GM20000 (cell line): ENCODE measurements at places on chromosomes 3 and 15.
A peak's percentile ranks its signal among the peaks of the same experiment; 100 is the strongest.

GRCh38 chr15:42094512-42094963, at the start of gene PLA2G4D:
PLA2G4D (minus strand) TSS chr15:42094562; CDS start chr15:42094459, 103 bp downstream.
- DNase-seq: no peak

DNA sequence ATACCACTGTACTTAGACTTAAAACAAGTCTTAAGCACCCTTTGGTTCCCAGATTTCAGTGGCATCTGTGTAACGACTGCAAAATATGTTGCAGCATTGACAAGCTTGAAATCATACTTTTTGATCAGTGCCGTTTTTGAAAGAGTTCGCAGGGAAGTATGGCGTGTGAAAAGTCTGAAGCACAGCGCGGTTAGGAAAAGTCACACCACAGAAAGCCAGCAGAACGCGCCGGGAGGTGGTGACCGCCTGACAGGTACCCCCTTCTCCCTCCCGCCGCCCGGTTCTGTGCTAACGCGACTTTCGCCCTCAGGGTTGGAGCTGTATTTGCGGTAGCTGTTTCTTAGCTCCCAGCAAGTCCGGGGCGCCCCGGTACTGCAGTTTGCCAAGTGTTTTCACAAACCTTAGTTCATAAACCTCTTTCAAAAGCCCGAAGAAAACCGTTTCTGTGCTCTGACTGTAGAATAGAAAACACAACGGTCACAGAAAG, 481 bp upstream of the CRYBG3 start:
- no peak for DNase-seq

- no peak for DNase-seq
These were observed 120.8 kb downstream of the TPRA1 start for GRCh38 chr3:127469760-127470159.

GRCh38 chr15:77529394-77530159, 103.1 kb downstream of the LINGO1 start:
- no peak for DNase-seq

DNA sequence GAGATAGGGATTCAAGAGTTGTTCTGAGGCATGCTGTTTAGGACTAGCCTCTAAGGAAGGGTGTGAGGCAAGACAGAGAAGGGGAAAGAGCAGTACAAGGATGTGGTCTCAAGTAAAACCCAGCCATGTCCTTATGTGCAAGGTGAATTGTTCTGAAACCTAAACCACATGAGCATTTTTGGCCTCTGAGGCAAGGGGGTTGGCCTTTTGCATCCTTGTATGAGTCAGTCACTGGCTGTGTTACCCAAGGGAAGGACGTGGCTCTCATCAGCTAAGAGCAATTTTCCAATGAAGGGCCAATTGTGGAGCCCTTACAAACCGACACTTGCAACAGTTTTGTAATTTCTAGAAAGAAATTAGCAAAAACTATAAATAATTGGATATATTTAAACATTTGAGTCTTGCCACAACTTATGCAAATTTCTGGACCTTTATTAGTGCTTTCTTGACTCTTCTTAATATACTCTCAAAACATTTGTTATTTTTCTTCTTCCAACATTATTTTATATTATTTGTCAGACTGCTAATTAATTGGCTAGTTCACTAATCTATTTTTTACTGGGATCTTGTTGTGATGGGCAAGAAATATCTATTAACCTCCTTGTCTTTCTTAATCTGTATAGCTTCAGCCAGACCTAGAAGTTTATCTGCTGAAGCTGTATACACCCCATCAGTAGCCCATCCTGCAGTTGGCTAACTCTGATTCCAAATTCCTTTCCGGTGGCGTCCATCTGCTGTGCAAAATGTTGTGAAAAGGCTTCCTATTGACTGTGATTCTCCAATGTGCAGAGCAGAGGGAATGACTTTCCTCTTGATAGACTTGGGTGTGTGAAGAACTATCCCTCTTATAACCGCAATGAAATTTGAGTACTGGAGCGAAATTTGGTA, 97.7 kb upstream of the P2RY1 start:
- DNase-seq: peak; percentile 48

GRCh38 chr3:125398952-125399351, 23.8 kb upstream of the ZNF148 start:
- peak; percentile 26 for DNase-seq

DNA sequence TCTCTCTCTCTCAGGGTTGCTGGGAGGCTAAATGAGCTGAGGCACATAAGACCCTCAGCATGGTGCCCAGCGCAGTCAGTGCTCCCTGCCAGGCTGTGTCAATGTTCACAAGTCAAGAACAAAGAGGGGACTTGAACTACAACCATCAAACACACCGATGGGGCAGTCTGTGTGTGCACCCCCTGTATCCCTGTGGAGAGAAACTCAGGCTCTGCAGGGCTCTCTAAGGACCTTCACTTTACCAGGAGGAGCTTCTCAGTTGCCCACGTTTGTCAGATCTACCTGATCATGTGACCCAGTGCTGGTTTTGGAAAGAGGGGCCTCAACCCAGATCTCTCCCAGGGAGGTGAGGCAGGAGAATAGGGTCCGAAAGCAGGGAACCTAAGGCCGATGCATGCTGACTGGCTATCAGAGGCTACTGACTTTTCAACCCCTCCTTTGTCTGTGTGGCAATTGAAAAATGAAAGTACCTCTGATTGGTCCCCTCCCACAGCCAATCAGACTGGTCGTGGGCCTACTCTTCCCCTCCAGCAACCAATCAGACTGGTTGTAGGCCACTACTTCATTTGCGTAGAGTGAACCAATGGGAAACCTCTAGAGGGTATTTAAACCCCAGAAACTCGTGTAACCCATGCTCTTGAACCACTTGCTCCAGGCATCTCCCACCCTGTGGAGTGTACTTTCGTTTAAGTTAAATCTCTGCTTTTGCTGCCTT, 34.0 kb downstream of the RHCG start:
- DNase-seq: no peak

DNA sequence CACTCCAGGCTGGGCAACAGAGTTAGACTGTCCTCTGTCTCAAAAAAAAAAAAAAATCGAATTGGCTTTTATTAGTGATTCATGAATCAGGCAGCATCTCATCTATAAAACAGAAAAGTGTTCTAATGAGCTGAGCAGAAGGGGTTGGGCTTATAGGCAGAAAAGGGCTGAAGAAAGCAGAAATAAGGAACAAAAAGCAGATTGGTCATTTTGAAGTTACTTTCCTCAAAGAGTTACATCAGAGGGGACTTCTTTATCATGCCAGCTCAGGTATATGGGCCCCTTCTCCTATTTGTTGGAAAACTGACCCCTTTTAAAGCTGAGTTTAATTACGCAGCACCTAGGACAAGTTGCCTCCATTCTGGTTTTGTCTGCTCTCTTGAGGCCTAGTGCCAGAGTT, 722 bp upstream of the POGLUT1 start:
- DNase-seq: peak; percentile 9

DNA sequence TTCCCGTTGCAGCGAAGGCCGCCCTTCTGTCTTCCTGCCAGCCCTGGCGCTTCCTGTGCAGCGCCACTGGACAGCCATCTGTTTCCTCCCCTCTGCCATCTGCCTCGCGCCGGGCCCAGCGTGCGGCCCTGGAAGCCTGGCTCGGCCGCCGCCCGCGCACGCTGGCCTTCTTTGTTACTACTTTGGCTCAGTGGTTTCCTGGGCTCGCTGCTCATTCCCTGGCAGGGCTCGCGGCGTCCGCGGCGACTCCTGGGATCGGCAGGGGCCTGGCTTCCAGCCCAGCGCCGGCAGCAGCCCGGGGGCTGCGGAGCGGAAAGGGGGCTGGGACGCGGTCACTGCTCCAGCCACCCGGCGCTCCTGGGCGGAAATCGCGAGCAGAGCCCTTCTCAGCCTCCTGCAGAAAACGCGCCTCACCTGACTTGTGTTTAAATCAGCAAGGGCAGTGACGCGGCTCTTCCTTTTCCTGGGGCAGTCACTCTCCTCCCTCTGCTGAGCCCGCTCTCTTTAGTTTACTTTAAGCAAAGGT, 10.0 kb downstream of the CMTM7 start:
- DNase-seq: peak; percentile 73

DNA sequence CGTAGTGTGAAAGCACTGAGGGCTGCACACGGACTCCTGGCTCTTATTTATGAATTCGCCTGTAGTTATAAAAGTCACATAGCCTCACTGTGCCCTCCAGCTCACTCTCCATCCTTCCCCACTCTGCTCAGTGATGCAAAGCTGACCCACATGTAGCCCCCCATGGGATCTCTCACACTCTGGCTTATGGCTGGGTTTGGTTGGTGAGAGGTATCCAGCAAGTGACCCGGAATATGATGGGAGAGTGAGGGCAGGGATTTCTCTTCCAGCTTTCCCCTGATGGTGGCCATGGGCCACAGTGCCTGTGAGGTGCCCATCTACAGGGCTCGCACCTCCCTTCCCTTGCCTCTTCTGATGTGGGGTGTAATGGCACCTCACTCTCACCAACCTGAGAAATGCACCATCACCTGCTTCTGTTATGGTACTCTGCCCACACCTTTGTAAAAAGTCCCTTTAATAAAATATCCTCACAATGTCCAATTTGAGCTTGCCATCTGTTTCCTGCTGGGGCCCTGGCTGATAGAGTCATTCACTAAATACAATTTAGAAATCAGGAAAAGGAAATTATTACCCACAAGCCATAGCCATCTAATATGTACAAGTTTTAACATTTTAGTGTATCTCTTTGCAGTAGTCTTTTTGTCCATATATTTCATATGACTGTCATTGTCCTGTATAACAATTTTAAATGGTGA, 93.6 kb downstream of the SCN11A start:
- no peak for DNase-seq

DNA sequence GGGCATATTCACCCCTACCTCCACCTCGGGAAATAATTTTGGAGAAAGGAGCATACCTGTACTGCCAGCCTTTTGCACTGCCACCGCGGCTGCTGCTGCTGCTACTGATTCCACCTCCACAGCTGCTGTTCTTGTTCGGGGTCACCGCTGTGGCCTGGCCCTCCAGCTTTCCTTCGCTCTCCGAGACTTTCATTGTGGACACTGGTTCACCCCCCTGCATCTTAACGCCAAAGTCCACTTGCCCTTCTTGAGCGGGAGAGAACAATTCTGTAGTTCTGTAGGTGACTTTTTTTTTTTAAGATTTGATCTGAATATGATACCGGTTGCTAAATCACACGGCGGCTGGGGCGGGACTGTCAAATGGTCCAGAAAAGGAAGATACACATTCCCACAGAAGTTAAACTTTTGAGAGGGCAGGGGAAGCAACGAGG, 701 bp downstream of the OSBPL11 start:
- DNase-seq: no peak

DNA sequence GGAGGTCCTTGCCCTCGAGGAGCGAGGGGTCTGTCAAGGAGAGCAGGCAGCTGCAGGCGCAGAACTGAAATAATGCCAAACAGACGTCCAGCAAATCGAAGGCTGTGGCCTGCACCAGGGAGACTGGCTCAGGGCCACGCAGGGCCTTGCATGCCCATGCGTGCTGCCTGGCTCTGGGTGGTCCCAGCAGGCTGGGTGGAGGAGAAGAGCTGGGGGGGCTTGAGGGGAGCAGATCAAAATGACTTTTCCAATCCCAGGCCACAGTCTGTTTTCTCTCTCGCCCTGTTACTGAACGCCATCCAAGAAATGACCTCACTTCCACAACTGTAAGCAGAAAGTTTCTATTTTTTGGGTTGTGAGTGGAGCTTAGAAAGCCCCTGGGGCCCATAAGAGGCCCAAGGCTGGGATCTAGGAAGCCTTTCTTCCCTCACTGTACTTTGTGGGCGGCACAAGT, 96.9 kb upstream of the RPL32 start:
- no peak for DNase-seq

- no peak for DNase-seq
These were observed 45.3 kb downstream of the ALDH1L1 start for GRCh38 chr3:126135071-126135405.

GRCh38 chr3:133301194-133301593, 98.7 kb upstream of the BFSP2 start:
- DNase-seq: no peak

- no peak for DNase-seq
These were observed 67.3 kb downstream of the HMCES start for GRCh38 chr3:129345971-129346370.
